ENCODE measurements at places on chromosomes 5 and 9. TPM values are rescaled to one million over a fixed set of nuclear protein-coding genes. Genes with fewer than 3 reads are reported as not detected.

- H3K27me3 ChIP-seq = no peaks in the 10 kb centered on the region
- no peaks in the 10 kb centered on the region for H3K36me3 ChIP-seq
- H3K4me1 ChIP-seq = no peaks in the 10 kb centered on the region
- no peak overlapping the region for H3K27ac ChIP-seq
- H3K4me3 ChIP-seq = no peak overlapping the region
Observed at GRCh38 chr5:20522905-20523482, 535.0 kb upstream of the CDH18 start.

DNA sequence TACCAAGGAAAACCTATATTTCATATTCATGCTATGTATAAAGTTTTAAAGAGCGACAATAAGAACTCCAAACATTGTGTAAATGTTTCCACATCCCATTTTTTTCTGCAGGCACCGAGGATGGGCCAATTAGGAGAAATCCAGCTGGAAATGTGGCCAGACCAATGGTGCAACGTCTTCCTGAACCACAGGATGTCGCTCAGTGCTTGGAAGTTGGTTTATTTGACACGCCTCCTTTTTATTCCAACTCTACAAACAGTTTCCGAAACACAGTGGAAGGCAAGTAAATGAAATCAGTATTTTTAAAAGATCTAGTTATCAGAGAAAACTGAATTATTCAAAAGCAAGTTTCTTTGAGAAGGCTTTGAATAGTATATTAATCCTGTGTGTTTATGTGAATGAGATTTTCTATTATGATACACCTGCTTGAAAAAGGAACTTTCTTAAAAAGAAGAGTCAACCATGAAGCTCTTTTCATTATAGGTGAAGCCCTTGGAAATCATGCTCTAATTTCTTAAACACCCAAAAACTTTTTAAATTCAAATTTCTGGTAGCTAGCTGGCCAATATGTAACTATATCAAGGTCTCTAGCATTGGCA, 9.1 kb downstream of the TYRP1 start:
- H3K27ac ChIP-seq = no peak overlapping the region
- H3K27me3 ChIP-seq = no peaks in the 10 kb centered on the region
- H3K4me1 ChIP-seq = no peaks in the 10 kb centered on the region
- no peaks in the 10 kb centered on the region for H3K36me3 ChIP-seq
- no peak for DNase-seq

- peak; percentile 57 for DNase-seq
- no peak overlapping the region for H3K27ac ChIP-seq
- peaks cover 7% of the 10 kb centered on the region for H3K4me1 ChIP-seq
- H3K4me3 ChIP-seq = no peak overlapping the region
Observed at GRCh38 chr9:2271426-2271825, 256.3 kb downstream of the SMARCA2 start.

DNA sequence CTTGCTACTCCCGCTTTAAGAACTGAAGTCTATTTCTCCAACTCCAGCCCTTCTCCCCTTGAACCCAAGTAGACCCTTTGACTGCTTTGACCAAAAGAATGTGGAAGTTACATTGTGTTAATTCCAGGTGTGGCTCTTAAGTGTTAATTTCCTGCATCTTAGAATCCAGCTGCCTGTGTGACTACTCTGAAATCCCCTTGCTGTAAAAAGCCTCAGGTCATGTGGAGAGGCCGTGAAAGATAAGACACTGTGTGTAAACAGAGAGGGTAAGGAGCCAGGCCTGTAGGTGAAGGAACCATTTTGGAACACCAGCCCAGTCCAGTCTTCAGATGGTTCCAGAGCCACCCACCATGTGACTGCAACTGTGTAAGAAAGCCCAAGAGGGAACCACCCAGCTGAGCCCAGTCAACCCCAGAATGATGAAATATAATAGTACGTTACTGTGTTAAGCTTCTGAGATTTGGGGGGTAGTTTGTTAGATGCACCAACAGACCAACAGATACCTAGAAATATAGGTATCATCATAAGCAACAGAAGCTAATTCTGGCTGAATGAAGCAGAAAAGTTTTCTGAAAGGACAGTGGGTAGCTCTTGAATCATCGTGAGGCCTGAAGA, 59.4 kb upstream of the CCDC112 start:
- H3K4me1 ChIP-seq = no peaks in the 10 kb centered on the region
- H3K36me3 ChIP-seq = no peaks in the 10 kb centered on the region
- H3K27me3 ChIP-seq = no peaks in the 10 kb centered on the region
- no peak for DNase-seq

- DNase-seq = no peak
- H3K4me1 ChIP-seq = no peaks in the 10 kb centered on the region
- H3K27me3 ChIP-seq = no peaks in the 10 kb centered on the region
- H3K27ac ChIP-seq = no peak overlapping the region
- no peaks in the 10 kb centered on the region for H3K36me3 ChIP-seq
Observed at GRCh38 chr5:179488491-179488890, 61.9 kb upstream of the RUFY1 start.

DNA sequence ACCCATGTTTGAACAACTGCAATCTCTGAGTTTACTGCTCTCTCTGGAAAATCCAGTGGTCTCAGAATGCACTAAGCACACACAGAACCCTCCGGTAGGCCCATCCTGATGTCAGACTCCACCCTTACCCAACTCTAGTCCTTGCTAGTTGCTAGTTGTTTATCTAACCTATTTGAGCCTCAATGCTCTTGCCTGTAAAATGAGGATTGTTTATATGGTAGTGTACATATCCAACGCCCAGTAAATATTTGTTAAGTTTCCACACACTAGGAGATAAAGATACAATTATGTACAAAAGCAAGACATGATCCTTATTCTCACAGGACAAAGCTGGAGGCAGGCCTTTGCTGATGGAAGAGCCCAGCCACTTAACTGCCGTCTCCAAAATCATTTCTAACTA, 192.2 kb downstream of the SPOCK1 start:
- no peaks in the 10 kb centered on the region for H3K27me3 ChIP-seq
- no peaks in the 10 kb centered on the region for H3K36me3 ChIP-seq
- H3K27ac ChIP-seq = no peak overlapping the region
- DNase-seq = no peak
- H3K4me3 ChIP-seq = no peak overlapping the region

Gene ITGA2
- 1.7 TPM for total RNA-seq

DNA sequence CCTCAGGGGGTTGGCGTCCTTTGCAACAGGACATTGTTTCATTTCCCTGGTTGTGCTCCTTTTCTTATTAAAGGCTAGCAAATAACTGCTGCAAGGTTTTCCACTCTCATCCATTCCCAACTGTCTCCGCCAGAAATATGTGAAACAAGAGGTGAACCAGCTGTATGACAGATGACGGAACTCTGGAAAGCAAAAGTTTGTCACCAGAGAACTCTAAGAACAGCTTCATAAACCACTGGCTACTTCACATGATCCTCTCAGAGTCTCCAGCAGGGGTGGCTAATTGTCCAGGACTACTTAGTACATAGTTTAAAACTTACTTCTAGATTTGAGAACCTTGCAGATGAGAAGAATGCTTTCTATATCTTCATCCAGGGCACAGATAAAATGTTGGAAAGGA, 195.9 kb upstream of the RAD23B start:
- no peak overlapping the region for H3K4me3 ChIP-seq
- DNase-seq = no peak
- H3K4me1 ChIP-seq = no peaks in the 10 kb centered on the region
- H3K36me3 ChIP-seq = no peaks in the 10 kb centered on the region

Gene RAD17
- total RNA-seq = 21.7 TPM

Gene SPINK7
- not detected for total RNA-seq

Gene NCS1
- total RNA-seq = 32.1 TPM

DNA sequence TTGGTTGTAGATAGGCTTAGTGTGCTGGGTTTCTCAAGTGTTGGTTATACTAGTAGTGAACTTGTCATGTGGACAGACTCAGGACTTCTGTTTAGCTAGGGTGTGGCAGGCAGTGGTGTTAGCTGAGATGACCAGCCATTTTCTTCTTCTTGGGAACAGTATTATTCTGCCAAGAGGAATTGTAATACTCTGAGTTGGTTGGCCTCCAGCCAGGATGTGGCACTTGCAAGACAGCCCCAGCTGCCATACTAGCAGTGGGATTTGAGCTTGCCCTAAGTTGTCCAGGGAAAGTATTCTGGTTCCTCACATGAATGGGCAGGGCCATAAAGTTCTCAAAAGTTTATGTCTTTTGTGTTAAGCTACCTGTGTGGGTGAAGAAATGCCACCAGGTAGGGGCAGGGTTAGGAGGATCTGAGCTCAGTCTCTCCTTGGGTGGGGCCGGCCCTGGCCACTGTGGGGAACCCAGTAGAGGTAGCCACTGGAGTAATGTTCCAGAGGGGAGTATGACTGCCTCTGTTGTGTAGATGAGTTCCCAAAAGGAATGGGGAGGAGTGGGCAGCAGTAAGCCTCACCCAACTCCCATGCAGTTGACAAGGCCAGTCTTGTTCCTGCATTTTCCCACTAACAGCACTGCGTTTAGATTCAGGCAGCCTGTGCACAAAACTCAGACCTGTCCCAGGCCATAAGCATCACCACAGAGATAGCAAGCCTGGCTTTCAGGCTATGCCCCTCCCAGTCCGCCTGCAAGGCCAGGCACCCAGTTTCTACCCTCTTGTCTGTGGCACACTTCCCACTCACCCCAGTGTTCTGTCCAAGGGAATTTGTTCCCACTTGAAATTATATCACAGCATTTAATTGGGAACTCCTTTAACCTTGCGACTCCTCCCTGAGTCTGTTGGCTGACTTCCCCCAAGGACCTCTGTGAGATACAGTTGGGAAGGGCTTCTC, 250.7 kb downstream of the ANXA1 start:
- no peak overlapping the region for H3K27ac ChIP-seq
- no peaks in the 10 kb centered on the region for H3K36me3 ChIP-seq
- no peaks in the 10 kb centered on the region for H3K27me3 ChIP-seq
- no peaks in the 10 kb centered on the region for H3K4me1 ChIP-seq
- DNase-seq = no peak

- no peaks in the 10 kb centered on the region for H3K36me3 ChIP-seq
- H3K4me1 ChIP-seq = no peaks in the 10 kb centered on the region
- H3K4me3 ChIP-seq = no peak overlapping the region
- DNase-seq = no peak
- no peaks in the 10 kb centered on the region for H3K27me3 ChIP-seq
Observed at GRCh38 chr5:148976569-148977381, 86.1 kb downstream of the SH3TC2 start.

Gene KIF24
- 0.60 TPM for total RNA-seq

Gene IRX1
- not detected for total RNA-seq

GRCh38 chr5:87413343-87413645, 564 bp upstream of the CCNH start:
- no peak for DNase-seq
- H3K4me1 ChIP-seq = no peaks in the 10 kb centered on the region
- no peaks in the 10 kb centered on the region for H3K36me3 ChIP-seq
- H3K4me3 ChIP-seq = peak overlapping the region; percentile 75
- peak overlapping the region; percentile 95 for H3K27ac ChIP-seq

- H3K27ac ChIP-seq = no peak overlapping the region
- no peak overlapping the region for H3K4me3 ChIP-seq
Observed at GRCh38 chr5:31581498-31582099, 49.5 kb downstream of the C5orf22 start.

DNA sequence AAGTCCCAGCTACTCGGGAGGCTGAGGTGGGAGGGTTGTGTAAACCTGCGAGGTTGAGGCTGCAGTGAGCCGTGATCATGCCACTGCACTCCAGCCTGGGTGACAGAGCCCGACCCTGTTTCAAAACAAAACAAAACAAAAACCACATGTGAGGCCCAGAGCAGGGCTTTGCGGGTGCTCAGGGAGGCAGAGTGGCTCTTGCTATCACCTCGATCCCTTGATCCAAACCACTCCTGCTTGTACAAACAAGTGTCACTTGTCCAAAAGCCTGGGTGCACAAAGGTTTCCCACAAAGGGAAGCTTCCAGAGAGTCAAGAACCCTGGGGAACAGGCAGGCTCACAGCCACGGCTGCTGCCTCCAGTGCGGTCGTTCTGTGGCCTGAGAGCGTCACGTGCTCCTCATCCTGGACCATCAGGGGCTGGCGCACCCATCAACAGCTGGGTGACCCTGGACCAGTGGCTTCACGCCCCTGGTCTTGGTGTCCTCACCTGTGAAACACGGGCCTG, 162.7 kb downstream of the C9orf50 start:
- H3K36me3 ChIP-seq = no peaks in the 10 kb centered on the region
- H3K27me3 ChIP-seq = no peaks in the 10 kb centered on the region
- DNase-seq = no peak
- no peak overlapping the region for H3K4me3 ChIP-seq

- DNase-seq = no peak
- H3K36me3 ChIP-seq = no peaks in the 10 kb centered on the region
- H3K4me1 ChIP-seq = no peaks in the 10 kb centered on the region
Observed at GRCh38 chr9:34490360-34490759, 31.8 kb downstream of the DNAI1 start.

Gene HSDL2
- total RNA-seq = 79.9 TPM

Gene RNF180
- 14.5 TPM for total RNA-seq

- H3K4me3 ChIP-seq = peak overlapping the region; percentile 49
- no peaks in the 10 kb centered on the region for H3K4me1 ChIP-seq
- no peak for DNase-seq
- no peak overlapping the region for H3K27ac ChIP-seq
- no peaks in the 10 kb centered on the region for H3K36me3 ChIP-seq
Observed at GRCh38 chr9:95516221-95516733, 494 bp downstream of the PTCH1 start.

DNA sequence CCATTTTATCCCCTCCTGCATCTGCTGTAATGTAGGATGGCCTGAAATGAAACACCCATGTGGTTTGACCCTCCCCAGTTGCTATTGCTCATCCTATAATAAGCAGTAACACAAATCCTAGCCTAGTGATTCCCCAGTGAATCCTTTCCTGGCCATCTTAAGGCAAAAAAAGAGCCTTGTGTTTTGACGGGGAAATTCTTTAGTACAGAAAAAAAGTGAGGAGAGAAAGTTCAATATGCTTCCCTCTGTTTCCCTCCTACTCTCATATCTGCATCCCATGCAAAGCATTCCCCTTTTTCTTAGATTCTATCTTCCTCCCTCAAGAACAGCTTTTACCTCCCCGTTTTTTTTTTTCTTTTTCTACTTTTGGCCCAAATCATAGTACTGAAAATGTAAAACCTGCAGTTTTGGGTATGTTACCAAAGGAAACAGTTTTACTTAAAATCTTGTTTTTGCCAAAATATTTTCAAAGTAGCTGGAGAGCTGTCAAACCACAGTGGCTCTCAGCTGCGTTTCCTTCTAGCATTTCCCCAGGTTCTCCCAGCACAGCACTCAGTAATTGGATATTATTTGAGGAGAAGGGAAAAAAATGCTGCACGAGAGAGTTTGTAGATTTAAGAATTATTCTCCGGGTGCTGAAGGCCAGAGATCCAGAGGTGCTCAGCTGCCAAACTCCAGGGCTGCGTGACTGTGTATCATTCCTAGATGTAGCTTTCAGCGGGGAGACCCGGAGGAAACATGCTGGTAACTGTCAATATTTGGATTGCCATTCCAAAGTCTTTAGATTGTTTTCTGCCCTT, 321.4 kb downstream of the NPR3 start:
- H3K27me3 ChIP-seq = no peaks in the 10 kb centered on the region
- no peaks in the 10 kb centered on the region for H3K4me1 ChIP-seq
- H3K4me3 ChIP-seq = no peak overlapping the region
- no peak for DNase-seq
- no peaks in the 10 kb centered on the region for H3K36me3 ChIP-seq

Measured in ovary (tissue), 10 donors.